ENCODE measurements at places on chromosomes 7 and 10.

- no peak for DNase-seq
Observed at GRCh38 chr10:71762324-71762723, 11.0 kb downstream of the VSIR start.

DNA sequence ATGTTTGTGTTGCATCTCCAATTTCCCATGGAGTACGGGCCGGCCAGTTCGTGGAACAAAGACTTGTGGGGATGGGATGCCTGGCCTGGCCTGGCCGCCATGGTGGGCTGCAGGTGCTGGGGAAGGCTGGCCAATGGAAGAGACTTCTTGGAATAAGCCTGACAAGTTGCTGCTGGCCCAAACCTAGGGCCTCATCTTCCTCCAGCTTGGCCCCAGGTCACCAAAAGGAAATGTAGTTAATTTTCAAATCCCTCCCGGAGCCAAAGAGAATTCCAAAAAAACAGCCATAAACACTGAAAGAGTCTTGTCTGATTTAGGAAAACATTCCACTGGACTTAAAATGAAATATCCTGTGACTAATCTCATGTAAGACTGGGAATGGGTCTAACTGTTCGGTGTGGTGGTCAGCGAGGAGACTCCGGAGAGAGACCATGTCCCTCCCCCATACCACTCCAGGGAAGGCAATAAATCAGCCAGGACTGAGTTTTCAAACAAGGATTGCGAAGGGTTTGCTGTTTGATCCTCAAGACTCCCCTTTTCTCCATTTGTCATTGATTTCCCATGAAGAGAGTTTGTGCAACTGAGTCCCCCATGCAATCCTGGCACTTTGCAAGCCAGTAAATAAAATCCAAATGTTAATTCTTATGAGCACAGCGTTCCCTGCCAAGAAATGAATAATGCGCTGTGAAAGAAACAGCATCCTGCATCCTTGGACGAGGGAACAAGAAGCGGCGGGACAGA, 128.7 kb upstream of the HABP2 start:
- no peak for DNase-seq

GRCh38 chr7:142801601-142802295, 31.0 kb downstream of the PRSS2 start:
- no peak for DNase-seq

DNA sequence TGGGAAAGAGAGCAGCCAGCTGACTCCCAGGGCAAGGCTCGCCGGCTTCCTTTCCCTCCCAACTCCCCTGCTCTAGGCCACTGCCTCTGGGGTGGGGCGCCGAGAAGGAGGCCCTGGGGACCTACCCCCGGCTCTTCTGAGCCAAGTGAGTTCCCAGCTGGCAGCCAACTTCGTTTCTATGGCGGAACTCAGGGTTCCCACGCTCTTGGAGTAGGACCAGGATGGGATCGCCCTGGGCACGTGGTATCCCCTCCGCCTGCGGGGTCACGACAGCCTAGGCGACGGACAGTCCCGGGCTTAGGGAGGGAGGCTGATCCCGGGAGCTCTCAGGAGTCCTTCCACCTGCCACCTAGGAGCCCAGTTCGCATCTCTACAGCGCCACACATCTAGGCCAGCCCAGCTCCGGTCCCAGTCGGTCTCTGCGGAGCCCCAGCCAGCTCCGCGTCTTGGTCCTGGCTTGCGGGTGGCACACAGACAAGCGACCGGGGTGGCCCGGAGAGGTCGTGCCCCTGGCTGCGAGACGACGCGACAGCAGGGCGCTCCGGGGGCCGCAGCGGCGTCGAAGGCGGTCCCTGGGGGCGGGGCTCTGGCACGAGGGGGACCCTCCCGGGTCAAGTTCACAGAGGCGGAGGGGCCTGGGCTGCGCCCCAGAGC, 20.5 kb upstream of the GATA3 start:
- no peak for DNase-seq

- peak; percentile 96 for DNase-seq
Observed at GRCh38 chr7:41027428-41028115, 675.3 kb downstream of the INHBA start.

GRCh38 chr10:14001298-14002040, 329.3 kb downstream of the FRMD4A start:
- no peak for DNase-seq

DNA sequence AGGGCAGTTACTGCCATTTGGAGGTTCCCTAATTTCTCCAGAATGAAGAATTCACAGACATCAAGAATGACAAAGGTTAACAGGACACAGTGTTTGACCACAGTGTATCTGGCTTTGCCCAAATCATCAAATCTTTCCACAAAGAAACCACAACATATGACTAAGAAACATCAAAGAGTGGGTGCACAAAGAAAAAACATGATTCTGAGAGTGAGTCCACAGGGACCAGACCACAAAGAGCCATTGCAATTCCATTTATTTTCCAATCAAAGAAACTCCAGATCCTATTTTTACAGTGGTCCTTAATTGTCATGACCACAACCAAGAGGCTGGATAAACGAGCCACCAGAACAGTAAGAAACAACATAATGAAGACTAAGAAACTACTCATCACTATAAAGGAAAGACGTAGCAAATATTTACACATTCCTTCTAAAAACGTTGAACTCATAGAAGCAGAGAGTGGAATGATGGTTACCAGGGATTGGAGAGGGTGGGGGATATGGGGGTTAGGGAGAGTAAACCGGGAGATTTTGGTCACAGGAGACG, 286.5 kb downstream of the DOCK4 start:
- DNase-seq = peak; percentile 43

- DNase-seq = no peak
Observed at GRCh38 chr10:18261768-18262231, 121.6 kb downstream of the CACNB2 start.

DNA sequence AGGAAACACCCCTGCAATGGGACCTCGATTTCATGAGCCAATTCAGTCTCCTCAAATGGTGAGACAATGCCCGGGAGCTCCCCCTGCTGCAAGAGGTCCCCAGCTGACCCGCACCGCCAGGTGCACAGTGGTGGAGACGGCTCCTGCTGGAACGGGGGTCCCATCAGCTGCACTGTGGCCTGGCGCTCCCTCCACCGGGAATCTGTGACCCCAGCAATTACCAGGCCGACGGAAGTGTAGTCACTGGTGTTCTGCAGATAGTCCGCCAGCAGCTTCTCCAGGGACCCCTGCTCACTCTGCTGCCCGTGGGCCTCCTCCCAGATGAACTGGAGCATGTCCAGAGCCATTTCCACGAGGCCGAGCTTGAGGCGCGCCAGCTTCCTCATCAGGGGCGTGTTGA, 64.9 kb upstream of the NKX6-2 start:
- DNase-seq = no peak

DNA sequence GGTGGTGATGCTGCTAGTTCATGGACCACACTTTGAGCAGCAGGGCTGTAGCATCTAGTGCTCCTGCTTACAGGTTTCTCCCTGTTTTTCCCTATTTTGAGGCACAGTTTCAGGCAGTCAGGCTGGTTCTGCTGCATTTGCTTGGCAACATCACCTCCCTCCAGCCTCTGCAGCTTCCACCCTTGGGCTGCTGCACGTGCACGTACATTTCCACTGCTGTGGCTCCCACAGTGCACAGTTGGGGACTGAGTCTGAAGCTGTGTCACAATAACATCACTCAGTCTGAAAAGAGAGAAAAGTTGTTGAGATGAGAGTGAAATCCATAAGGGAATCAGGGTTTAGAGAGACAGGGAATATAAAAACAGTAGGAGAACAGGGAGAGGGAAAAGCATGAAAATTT, 230.7 kb upstream of the FZD1 start:
- no peak for DNase-seq

GRCh38 chr7:27870595-27870994, 130.6 kb downstream of the TAX1BP1 start:
- no peak for DNase-seq

DNA sequence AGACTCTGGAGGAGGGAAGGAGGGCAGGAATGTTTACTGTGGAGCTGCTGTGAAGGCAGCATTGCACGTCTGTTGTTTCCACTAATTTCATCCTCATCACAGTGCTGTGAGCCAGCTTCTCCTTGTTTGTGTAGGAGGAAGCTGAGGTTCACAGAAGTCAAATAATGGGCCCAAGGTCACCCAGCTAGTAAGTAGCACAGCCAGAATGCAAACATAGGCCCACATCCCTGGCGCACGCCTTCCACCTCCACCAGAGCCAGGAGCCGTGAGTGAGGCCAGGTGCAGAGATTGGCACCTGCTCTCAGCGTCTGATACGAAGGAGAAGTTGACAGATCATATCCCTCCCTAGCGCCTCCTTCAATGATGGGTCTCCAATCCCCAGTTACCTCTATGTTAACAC, 93.6 kb downstream of the HTR5A start:
- DNase-seq = no peak

GRCh38 chr10:62244785-62245467, 23.7 kb downstream of the RTKN2 start:
- peak; percentile 90 for DNase-seq

DNA sequence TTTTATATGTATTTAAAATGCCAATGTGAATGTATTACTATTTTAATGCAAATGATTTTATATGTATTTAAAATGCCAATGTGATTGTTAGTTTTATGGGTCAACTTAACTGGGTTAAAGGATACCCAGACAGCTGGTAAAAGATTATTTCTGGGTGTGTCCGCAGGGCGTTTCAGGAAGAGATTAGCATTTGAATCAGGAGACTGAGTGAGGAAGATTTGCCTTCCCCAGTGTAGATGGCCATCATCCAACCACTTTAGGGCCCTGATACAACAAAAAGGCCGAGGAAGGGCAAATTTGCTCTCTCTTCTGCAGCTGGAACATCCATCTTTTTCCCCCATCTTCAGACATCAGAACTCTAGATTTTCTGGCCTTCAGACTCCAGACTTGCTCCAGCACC, 116.2 kb downstream of the BAMBI start:
- DNase-seq = no peak

DNA sequence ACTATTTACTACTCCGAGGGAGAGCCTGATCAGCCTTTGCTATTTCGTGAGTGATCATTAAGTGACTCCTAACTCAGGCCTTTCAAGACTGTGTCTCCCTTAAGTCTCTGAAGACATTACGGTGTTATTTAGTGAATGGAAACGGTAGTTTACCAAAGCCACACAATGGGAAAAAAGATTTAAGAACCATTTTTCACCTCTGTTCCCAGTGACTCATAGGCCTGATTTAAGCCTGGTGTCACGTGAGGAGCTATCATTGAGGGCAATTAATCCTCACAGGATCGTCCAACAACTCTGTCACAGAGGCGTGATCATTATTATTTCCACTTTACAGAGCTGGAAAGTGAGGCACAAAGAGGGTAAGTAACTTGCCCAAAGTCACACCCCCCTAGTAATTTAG, 20.3 kb downstream of the C10orf90 start:
- DNase-seq = no peak

GRCh38 chr10:110601581-110601980, 34.1 kb downstream of the SMC3 start:
- no peak for DNase-seq

GRCh38 chr10:124703778-124704427, 40.3 kb downstream of the FAM53B start:
- DNase-seq = peak; percentile 44

GRCh38 chr10:128053356-128053755, 72.9 kb downstream of the MKI67 start:
- no peak for DNase-seq

DNA sequence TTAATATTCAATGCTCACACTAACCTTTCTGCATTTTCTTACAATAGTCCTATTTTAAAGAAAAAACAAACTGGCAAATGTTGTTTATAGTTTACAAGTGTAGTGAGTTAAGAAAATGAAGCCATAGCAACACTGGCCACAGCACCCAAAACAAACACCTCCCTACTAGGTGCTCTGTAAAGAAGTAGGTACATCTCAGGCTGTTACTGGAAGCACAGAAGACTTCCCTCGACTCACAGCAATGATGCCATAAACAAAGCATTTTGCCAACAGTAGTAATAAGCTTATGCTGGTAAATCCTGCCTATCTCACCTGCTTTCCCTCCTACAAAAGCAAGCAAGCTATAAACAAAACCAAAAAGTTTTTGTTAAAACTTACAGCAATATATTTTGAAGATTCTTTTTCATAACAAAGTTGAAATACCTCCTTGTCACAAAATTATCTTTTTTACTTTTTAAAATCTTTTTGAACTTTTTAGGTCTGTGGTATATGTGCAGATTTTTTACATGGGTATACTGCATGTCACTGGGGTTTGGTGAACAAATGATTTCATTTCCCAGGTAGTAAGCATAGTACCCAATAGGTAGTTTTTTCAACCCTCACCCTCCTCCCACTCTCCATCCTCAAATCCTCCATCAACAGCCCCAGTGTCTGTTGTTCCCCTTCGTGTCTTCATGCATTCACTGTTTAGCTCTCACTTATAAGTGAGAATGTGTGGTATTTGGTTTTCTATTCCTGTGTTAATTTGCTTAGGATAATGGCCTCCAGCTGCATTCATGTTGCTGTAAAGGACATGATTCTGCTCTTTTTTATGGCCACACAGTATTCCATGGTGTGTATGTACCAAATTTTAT, 28.4 kb downstream of the COA1 start:
- DNase-seq = no peak

- DNase-seq = no peak
Observed at GRCh38 chr10:62511656-62512055, 137.5 kb downstream of the ZNF365 start.

DNA sequence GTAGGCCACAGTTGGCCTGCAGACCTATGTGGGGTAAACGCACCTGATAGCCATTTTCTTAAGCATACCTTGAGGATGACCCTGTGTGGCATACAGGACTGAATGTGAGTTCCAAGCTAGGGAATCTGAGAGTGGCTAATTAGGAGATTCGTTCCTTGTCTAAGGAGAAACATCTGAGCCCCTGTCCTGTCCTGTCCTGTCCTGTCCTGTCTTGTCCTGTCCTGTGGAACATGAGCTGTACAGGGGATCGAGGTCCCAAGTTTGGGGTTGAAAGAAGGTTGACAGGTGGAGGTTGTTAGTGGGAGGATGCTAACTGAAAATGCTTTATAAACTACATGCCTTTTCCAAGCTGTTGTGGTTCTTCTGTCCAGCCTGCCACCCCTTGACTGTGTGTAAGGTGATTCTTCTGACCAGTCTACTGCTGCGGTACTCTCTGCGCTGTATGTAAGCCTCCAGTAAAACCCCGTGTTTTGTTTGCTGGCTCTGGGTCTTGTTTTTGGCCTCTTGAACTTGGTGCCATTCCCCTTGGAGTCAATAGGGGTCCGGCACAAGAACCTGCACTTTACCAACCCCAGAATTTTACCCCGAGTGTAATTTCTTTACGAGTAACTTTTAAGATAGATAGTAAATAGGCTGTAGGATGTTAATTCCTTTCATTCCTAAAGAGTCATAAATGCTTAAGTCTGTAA, 26.4 kb downstream of the ZNRF2 start:
- no peak for DNase-seq

GRCh38 chr10:118374404-118374803, 32.3 kb upstream of the FAM204A start:
- peak; percentile 31 for DNase-seq

DNA sequence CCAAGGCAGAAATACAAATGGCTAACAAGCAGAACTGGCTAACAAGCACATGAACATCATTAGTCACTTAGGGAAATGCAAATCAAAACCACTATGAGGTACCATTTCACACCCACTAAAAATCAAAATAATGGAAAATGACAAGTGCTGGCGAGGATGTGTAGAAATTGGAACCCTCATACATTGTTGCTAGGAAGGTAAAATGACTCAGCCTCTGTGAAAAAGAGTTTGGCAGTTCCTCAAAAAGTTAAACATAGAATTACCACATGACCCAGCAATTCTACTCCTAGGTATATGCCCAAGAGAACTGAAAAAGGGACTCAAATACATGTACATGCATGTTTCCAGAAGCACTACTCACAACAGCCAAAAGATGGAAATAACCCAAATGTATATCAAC, 52.8 kb upstream of the ANAPC16 start:
- DNase-seq = peak; percentile 68

- no peak for DNase-seq
Observed at GRCh38 chr10:99673492-99673891, 14.2 kb downstream of the ENTPD7 start.
